Fibroblast of lung (primary cell): ENCODE measurements at places on chromosomes 16 and 17. TPM values are rescaled to one million over a fixed set of nuclear protein-coding genes. Genes with fewer than 3 reads are reported as not detected.

GRCh38 chr16:81814751-81815428, 35.8 kb downstream of the PLCG2 start:
- DNase-seq, result no peak

DNA sequence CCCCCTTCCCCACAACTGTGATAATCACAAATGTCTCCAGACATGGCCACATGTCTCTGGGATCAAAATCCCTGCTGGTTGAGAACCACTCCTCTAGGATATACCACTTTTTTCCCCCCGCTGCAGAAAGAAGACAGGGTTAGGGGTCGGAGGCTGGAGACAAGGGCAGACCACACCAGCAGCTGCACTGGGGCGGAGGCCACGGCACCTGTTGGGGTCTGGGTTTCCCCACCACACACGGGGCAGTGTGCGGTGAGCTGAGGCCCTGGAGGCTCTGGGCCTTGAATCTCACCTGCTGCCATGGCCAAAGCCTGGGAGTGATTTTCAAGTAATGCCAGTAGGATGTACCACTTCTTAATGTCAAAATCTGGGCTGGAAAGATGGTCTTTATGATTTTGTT, 320.5 kb downstream of the SNX29 start:
- DNase-seq, result no peak

DNA sequence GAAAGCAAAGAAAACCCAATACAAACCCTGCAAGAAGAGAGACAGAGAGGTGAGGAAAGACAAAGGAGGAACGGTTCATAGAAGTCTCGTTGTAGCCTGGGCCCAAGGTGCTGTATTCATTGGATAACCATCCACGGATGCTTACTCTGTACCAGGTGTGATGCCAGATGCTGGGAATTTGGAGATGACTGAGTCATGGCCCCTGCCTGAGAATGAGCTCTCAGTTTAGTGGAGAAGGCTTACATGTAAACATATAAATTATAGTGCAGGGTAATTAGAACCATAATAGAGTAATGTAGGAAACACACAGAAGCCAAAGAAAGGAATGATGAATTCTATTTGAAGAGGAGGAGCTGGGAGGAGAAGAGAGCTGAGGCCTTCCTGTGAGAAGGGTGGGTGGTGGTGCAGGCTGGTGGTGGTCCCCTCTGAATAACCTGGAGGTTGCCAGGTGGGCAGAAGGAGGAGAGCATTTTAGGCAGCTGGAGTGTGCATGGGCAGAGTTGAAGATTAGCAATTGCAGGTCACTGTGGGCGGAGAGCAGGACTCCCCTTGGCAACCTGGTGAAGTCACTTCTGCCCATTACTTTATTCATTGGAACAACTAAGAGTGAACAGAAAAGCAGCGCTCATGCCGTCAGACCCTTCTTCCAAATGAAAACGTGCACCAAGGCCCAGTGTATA, 7.7 kb upstream of the ZG16 start:
- DNase-seq, result no peak

GRCh38 chr16:73232555-73233328, 184.8 kb upstream of the ZFHX3 start:
- peak; percentile 95 for DNase-seq

- no peak for DNase-seq
Measured at GRCh38 chr17:45883063-45883462, 11.3 kb upstream of the MAPT start.

DNA sequence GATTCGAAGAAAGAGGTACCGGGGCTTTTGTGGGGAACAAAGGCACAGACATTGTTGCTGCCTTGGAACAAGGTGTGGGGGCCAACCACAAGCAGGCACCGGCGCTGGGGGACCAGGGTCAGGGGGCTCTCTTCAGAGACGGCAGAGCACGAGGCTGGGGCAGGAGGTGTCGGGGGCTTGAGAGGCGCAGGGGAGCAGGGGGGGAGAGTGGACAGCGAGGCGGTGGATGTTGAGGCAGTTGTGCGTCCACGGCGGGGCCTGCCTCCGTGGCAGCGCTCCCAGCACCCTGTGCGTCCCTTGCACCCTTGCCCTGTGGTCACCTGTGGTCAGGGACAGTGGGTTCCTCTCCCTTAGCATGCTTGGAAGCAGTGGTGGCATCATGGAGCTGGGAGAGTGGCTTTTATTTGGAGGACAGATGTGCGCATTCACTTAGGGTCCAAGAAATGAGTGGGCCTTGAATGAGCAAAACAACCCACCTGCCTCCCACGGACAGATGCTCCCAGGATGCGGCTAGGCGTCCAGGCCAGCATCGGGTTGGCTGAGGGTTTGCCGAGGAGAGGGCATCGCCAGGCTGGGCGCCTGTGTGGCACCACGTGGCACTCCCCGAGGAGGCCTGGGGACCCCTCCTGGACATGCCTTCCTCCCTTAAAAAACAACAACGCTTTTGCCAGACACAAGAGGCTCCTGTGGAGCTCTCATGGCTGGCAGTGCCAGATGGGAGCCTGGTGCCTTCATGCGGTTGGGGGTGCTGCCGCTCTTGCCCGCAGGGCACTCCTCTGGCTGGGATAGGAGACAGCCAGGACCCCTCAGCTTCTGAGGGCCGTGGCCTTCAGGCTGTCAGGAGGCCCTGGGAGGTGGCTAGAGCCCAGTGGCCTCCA, 113.0 kb downstream of the BANP start:
- no peak for DNase-seq

DNA sequence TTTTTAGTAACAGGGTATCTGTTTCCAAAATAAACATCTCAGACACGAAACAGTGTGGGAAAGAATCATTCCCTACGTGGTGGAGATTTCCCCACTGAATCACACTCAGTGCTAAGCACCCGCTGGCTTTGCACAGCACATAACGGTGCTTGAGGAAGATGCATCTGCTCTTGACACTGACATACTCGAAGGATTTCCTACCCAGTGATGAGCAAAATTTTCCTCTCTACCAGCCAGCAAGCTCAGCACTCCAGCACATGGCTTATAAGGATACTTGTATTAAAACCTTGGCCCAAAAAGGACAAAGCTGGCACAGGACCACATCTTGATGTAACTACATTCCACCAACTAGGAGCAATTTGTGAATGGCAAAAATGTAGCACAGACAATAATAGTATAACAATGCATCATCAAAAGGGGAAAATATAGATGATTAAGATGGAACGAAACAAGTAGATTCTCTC, 59.0 kb downstream of the ANKFY1 start:
- peak; percentile 96 for DNase-seq

SYNGR3 gene
- total RNA-seq, result 1.5 and 1.8 TPM in 2 replicates

- no peak for DNase-seq
Measured at GRCh38 chr17:16971458-16972338, at the start of gene TNFRSF13B. Gene TNFRSF13B, minus strand, starts transcription at chr17:16972118. Its CDS starts 43 bp downstream, at chr17:16972075.

- peak; percentile 45 for DNase-seq
Measured at GRCh38 chr17:82332669-82333278, 792 bp downstream of the SECTM1 start.

GSDMA gene
- total RNA-seq, result not detected in 2 replicates

DNA sequence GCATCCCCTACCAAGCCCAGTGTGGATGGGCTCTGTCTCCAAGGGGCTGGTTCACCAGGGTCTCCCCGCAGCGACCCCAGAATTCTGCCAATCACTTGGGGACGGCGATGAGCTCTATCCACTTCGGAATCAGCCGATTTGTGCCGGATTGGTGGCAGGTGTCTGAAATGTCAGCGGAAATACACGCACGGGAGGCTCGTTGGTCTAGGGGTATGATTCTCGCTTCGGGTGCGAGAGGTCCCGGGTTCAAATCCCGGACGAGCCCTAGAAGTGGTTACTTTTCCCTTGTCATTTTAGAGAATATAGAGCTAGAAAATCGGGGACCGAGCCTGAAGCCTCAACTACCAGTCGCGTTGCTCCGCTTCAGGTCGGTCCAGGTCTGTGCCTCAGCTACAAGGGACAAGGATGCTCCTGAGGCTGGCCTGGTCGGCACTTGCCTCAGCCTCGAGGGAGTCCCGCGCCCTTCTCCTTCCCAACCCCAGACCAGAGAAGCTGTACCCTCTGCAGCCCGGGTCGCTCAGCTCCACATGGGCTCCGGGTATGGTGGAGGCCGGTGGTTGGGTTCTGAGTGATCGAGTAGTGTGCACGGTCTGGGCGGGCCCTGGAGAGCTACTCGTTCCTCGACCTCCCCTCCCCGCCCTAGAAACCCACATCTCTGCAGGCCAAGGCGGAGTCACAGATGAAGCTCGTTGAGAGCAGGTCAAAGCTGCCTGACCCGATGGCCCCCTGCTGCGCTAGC, 16.0 kb upstream of the OR1F1 start:
- DNase-seq, result peak; percentile 72

- no peak for DNase-seq
Measured at GRCh38 chr17:17419631-17420030, 57.2 kb upstream of the MED9 start.

DNA sequence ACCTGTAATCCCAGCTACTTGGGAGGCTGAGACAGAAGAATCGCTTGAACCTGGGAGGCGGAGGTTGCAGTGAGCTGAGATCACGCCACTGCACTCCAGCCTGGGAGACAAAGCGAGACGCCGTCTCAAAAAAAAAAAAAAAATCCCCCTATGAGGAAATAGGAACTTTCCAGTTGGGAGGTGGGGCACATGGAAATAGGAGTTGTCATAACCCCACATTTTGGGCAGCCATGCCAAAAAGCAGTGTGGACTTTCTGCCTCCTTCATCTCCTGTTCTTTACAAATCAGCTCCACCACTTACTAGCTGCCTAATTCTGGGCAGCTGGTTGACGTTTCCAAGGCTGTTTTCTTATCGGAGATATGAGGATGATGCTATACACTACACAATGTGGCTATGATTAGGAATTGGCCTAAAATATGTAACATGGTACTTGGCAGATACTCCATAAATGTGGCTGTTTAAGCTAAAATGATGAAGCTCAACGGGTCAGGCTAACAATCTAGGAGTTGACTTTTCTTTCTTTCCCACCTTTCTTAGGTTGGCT, 21.5 kb upstream of the CCL5 start:
- no peak for DNase-seq

- DNase-seq, result peak; percentile 65
Measured at GRCh38 chr17:36923814-36924221, 13.5 kb upstream of the LHX1 start.

- peak; percentile 25 for DNase-seq
Measured at GRCh38 chr17:14341866-14342265, 41.0 kb downstream of the HS3ST3B1 start.

GRCh38 chr17:47884905-47885730, 10.9 kb upstream of the SP2 start:
- no peak for DNase-seq

FLYWCH2 gene
- 55.2 and 56.8 TPM in 2 replicates for total RNA-seq

ERBB2 gene
- 24.7 and 33.9 TPM in 2 replicates for total RNA-seq

DNA sequence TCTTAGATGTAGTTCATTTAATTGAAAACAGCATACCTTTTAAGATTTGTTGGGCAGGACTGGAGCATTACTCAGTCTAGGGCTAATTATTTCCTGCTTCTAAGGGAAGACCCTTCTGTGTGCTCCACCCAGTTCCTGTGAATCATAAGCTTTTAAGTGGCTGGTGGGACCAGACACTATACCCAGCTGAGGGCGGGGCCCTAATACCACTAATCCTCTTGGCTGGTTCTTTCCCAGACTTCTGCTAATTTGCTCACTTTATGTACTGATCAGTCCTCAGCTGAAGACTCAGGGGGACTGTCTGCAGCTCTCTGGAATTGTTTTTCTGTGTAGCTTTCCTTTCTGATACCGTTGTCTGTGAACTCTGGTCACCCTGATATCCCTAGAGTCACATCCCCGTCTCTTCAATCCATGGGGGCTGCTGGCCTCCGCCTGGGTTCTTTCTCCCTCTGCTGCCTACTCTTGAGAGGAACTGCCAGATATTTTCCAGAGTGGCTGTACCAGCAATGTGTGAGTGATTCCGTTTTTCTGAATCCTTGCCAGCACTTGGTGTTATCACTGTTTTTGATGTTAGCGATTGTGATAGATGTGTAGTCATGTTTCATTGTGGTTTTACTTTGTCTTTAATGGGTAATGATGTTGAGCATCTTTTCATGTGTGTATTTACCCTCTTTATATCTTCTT, 35.1 kb downstream of the MFSD11 start:
- DNase-seq, result peak; percentile 91

- DNase-seq, result peak; percentile 80
Measured at GRCh38 chr17:14926526-14927122, 338.5 kb downstream of the PMP22 start.
